Hematopoietic multipotent progenitor cell treated with erythropoietin and hydrocortisone succinate and interleukin-3 and kit ligand, for 4 days (in vitro differentiated cells): ENCODE measurements at places on chromosomes 5 and 9.
A peak's percentile ranks its signal among the peaks of the same experiment; 100 is the strongest.

DNA sequence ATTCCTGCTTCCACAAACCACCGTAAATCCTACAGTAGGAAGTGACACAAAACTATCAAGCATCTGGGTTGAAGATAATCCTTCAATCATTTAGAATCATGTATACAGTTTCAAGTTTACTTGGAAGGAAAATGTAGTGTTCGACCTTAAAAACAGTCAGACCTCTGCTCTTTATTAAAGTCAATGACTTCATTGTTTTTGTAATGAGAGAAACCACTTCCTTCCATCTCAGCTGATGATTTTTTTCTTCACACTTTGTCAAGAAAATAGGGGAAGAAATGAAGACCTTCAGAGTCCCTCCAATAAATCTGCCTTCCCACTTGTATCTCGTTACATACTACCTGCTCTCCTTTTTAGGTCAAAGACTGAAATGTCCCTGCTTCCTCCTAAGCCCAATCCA is 30.1 kb downstream of the TUSC1 start:
- DNase-seq: no peak

DNA sequence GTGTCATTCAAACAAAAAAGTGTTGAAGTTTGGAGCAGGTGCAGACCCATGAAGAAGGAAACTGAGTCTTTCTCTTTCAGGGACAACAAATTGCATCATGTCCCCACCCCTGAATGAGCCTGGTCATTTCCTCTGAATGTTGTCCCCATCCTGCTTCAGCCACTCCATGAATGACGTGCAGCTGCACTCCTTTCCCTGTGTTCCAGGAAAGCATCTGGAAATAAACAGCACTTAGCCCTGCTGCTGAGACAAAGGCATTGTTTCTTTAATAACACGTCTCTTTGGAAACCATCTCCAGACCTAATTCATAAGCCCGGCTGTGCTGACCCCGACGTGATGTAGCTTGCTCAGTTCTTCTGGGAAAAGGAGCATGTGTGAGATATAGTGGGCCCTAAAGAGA is 682.3 kb downstream of the BRINP1 start:
- DNase-seq: no peak

DNA sequence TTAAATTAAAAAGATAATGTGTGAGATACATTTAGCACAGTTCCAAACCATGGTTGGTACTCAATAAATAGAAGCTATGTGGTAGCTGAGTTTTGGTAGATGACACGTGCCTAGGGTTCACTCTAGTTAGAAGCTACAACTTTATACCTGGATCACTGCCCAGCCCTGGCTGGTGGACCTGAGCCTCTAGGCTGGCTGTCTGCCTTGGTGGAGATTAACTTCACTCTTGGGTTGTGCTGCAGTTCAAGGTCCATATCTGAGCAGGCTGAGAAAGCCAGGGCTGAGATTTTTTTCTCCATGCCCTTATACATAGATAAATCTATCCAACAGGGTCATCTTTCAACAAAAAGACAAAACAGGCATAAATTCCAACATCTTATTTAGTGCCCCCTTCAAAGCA is 44.6 kb upstream of the SPDL1 start:
- DNase-seq: no peak

DNA sequence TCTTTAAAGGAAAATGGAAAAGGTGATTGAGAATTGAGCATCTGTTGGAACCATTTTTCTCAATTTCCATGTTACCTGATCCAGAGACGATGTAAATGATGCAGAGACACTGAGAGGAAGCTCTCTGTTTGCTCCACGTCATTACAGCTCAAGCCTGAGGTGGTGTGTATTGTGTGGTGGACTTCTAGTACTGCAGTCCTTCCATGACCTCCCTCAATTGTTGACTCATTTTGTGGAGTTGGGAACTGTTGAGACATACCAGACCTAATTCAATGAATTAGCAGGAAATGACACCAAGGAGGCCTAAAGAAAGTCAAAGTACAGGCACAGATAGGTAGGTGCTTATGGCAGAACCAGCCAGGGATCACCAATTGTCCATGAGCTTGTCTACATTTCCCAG is 15.6 kb upstream of the LVRN start:
- DNase-seq: no peak

- peak; percentile 17 for DNase-seq
These were observed 104.4 kb downstream of the FANCC start for GRCh38 chr9:95213117-95213516.

GRCh38 chr5:90983148-90983547 is 400.0 kb downstream of the ARRDC3 start:
- peak; percentile 91 for DNase-seq

DNA sequence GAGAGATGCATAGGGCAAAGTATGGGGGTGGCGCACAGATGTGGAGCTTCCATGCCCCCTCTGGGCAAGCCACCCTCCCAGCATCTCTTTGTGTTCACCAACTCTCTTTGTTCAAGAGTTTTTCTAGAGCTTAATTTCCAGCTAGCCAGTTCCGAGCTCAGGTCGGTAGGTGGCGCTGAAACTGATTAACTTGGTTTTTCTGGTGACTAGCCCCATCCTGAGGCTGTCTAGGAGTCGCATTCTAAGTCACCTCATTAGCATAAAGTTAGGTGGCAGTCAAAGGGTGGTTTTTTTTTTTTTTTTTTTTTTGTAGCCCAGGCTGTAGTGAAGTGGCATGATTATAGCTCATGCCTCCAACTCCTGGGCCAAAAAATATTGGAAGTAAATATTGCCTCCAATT is 476.4 kb downstream of the KDM4C start:
- DNase-seq: peak; percentile 71

DNA sequence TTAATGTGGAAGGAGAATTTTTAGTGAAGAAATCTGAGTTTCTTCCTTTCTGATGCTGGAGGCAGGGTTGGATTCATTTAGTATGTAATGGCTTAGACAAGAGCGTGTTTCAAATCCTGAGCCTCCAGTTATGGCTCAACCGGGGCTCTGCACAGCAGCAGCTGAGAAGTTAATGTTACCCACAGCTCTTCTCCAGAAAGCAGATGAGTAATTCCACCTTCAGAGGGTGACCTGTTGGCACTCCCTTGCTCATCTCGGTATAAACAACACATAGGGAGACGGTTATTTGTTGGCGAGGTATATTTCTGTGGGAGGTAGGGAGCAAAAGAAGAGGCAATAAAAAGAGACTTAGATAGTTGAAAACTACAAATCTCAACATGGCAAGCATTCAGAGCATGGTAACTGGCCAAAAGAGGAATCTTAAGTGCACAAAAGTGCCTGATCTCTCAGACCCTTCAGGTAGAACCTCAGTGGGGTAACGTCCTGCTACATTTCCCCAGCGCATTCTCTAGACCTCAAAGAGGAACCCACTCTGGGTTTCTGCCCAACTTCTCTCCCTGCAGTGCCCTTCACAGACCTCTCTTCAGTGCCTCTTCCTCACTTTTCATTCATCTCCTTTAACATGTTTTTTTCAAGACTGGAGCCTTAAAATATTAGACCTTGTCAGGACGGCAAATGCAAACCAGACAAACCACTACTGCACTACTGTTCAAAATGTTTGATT is 417.5 kb upstream of the ADAMTSL1 start:
- DNase-seq: no peak

DNA sequence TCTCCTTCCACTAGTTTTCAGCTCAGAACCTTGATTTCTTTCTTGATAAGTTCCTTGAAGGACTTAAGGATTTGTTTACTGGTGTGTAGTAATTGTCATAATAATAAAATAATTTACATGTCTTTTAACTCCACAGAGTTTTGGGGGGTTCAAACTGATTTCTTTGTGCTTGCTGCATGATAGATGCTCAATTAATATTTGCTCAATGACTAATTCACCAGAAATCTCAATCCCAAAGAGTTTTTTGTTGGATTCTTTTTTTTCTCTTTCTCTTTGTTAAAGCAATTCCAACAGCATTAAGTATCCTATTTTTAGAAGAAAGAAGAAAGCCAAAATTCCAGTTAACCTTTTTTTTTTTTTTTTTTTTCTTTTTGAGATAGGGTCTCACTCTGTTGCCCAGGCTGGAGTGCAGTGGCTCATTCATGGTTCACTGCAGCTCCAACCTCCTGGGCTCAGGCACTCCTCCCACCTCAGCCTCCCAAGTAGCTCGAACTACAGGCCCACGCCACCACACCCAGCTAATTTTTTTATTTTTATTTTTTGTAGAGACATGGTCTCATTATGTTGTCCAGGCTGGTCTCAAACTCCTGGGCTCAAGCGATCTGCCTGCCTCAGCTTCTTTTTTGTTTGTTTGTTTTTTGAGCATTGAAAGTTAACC is 10.8 kb downstream of the FAF2 start:
- no peak for DNase-seq

DNA sequence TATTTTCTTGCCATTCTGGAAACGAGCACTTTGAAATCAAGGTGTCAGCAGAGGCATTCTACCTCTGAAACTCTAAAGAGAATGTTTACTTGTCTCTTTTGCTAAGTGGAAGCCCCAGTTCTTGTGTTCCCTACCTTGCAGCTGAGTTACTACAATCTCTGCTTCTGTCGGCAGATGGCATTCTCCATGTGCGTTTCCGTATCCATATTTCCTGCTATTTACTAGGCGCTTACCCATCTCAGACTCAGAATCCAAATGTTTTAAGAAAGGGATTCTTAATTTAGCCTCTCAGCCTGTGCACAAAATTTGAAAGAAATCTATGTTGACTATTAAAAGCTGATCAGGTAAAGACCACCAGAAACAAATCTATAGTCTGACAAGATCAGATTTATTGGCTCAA is 221.3 kb upstream of the FTMT start:
- peak; percentile 9 for DNase-seq

DNA sequence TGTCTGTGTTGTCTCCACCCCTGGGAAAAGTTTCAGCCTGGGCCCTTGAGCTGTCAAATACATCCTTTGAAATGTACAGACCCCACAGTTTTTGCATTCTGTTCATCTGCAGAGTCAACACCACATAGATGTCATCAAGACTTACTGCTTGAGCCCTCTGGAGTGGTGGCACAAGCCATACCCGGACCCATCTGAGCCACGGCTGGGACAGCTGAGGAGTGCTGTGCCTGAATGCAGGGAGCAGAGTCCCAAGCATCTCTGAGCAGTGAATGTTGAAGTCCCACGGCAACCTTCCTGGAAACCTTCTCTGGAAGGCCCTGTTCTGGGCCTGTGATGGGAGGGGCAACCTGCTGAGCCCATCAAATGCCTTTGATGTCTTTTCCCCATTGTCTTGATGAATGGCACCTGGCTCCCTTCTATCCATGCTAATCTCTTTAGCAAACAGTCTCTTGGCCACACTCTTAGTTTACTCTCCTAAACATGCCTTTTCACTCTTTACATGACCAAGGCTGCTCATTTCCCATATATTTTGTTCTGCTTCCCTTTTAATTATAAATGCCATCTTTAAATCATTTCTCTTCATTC is 92.5 kb downstream of the ATPSCKMT start:
- DNase-seq: no peak
